ENCODE measurements at places on chromosomes 2 and 18.

DNA sequence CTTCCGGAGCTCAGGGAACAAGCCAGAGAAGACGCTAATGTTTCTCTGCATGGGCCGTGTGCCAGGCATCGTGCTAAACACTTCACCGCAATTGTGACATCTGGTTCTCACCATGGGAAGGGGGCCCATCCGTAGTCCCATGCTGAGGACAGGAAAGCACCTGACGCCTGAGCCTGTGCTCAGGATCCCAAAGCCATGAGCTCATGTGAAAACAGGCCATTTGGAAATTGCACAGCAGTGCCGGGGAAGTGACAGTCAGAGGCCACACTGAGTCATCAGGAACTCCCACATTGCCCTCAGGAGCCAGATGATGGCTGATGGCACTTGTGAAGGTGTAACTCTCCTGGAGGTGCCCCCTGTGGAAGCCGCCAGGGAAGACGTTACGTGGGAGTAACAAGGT lies 141.0 kb downstream of the INHBB start:
- DNase-seq: no peak

GRCh38 chr18:62452280-62452831 lies 70.5 kb upstream of the ZCCHC2 start:
- no peak for DNase-seq

- DNase-seq: no peak
Measured at GRCh38 chr2:171482308-171482707, 40.0 kb upstream of the CYBRD1 start.

DNA sequence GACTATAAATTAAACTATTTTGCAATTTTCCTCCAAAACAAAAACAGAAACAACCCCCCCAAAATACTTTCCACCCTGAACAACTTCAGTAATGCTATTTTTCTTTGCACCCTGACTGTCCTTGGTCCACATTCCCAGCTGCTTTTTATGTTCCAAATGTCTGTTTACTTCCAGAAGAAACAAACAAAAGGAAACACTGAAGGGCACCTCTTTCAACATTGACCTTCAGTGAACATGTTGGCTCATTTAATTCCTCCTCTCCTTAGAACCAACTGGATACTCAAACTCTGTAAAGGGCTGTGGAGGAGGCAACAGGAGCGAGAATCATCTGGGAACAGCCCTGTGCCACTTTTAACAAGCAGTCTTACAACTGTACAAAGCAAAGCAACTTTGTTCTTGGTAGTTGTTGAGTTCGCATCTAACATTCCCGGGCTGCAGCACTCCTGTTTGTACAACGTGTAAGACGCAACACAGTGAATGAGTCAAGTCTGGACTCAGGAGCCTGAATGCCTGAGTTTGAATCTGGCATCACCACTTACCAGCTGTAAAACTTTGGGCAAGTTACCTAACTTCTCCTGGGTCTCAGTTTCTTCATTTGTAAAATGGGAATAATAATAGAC lies 111.4 kb upstream of the GATA6 start:
- no peak for DNase-seq

DNA sequence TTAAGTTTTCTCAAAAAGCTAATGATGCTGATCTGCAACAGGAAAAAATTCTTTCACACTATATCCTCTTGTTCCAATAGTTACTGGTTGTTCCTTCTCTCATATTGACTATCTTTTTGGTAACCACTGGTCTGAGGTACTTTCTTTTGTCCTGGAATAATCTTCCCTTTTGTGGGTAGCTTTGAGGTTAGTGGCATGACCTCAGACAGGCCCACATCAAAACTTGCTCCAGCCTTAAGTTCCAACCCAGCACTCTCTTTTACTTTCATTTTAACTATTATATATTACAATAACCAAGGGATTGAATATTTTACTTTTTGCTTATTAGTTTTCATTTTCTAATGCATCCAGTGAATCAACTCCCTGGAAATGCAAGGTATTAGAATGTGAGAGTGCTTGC lies 9.5 kb downstream of the REG1A start:
- DNase-seq: no peak

DNA sequence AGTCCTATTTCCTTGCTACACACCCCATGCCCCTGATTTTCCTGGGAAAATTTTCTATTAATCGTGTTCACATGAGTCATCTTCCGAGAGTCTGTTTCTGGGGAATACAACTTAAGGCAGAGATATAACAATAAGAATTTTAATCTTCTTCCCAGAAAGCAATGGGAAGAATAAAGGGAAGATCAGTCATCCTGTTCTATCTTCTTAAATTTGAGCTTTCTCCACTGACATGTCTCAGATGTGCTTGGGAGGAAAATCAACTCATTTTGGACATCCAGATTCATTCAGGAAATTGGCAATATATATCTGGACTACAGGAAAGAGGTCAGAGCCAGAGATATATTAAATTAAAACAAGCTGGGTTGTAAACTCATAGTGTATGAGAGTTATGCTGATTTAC lies 62.3 kb upstream of the SPAG16 start:
- DNase-seq: no peak

DNA sequence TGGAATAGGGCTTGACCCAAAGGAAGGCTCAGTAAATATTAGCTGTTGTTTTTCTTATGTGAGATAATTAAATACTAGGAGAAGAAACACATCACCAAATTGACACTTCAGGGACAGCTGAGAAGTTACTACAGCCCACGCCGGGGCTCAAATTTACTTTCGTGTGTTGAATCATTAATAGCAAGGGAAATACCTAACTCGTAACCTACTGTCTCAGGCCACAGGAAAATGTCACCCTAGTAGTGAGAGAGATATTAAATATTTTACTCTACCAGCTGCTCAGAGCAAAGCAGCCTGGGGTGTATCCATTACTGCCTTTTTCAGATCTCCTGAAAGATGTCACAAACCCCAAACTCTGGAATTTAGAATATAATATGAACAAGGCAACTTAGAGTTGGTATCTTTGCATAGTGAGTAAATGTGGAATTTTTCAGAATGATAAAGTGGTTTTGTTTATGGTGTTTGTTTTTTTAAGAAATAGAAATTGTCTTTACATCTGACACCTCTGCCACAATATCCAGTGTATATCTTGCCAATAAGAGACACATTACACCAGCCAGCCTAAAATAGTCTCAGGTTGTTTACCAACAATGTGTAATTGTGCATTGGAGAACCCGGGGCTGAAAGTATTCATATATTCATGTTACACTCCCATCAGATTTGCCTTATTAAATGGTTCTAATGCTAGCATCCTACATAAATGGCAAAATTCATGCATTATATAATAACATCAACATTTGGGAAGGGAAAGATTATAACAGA lies 48.4 kb downstream of the ATP8B1 start:
- no peak for DNase-seq

DNA sequence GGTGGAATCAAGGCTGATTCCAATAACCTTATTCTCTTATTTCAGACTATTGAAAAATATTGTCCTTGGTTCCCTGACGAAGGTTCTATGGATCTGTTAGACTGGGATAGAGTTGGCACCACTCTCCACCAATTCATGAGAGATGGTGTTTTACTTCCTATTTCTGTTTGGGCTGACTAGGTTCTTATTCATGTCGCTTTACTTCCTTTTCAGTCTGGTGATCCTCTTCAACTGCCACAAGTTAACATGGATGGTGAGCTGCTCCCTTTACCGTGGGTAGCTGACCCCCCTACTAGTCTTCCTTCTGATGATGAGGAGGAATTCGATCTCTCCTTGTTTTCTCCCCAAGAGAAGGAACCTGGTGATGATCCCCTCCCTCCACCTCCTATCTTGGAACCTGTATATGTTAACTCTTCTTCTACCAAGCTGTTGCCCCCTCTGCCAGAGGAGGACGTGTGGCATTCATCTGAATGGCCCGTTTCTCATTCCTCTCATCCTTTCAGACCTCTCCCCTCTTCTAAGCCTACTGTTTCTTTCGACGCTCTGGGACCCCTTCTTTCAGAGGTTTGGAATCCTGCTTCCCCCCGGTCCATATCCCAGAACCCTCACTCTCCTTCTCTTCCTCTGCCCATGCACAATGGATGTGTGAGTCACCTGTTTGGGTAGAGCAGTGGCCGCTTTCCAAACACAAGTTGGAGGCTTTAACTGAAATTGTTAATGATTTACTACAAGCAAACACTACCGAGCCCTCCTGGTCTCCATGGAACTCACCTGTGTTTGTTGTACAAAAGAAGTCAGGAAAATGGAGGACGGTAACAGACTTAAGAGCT lies 13.5 kb upstream of the CNOT11 start:
- no peak for DNase-seq

- DNase-seq: peak; percentile 28
Measured at GRCh38 chr2:56185582-56186046, 1.8 kb downstream of the CCDC85A start.

- DNase-seq: no peak
Measured at GRCh38 chr2:60068755-60069154, 484.7 kb downstream of the BCL11A start.

GRCh38 chr18:59067873-59068272 lies 71.8 kb upstream of the SEC11C start:
- no peak for DNase-seq

- DNase-seq: no peak
Measured at GRCh38 chr2:102356381-102356712, 751 bp downstream of the IL18R1 start.
